A549 (cell line): ENCODE measurements at places on chromosomes 6 and 20. TPM values are rescaled to one million over a fixed set of nuclear protein-coding genes. Genes with fewer than 3 reads are reported as not detected.

- no peak for DNase-seq
Observed at GRCh38 chr6:4268171-4268570, 132.8 kb upstream of the ECI2 start.

TRIM10 gene
- polyA plus RNA-seq, result 0.03 TPM in 2 of 3 replicates, not detected in the other

GRCh38 chr20:51400051-51400926 lies 142.2 kb downstream of the NFATC2 start:
- DNase-seq, result no peak

GRCh38 chr20:59779656-59780380 lies 153.6 kb downstream of the SYCP2 start:
- DNase-seq, result no peak

GRCh38 chr6:30100154-30100553 lies 12.7 kb downstream of the TRIM31 start:
- DNase-seq, result no peak

BPIFB4 gene
- not detected in 3 replicates for polyA plus RNA-seq

GRCh38 chr6:15287670-15288375 lies 42.0 kb downstream of the JARID2 start:
- no peak for DNase-seq

- DNase-seq, result no peak
Observed at GRCh38 chr20:23412026-23412425, 9.3 kb downstream of the NAPB start.

RSPO3 gene
- polyA plus RNA-seq, result 119 to 128 TPM (median 120 TPM) in 3 replicates

DNA sequence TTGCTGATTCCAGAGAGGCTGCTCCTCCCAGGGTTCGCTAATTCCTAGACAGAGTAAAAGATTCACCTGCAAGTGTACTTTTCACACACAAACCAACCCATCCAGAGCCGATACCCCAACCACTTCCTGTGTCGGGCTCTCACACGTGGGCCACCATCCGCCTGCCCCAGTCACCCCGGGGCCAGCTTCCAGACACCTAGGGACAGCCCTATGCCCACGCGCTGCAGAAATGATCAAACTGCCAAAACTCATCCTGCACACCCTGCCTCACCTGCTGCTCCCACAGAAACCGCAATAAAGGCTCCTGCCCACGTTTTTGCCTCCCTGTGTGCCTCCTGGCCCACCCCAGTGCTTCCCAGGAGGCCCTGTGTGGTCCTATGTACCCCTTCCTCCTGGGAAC lies 59.5 kb downstream of the PSMG4 start:
- no peak for DNase-seq

RSPH9 gene
- 0.09 to 0.17 TPM (median 0.14 TPM) in 3 replicates for polyA plus RNA-seq

TSBP1 gene
- polyA plus RNA-seq, result not detected in 3 replicates

DNA sequence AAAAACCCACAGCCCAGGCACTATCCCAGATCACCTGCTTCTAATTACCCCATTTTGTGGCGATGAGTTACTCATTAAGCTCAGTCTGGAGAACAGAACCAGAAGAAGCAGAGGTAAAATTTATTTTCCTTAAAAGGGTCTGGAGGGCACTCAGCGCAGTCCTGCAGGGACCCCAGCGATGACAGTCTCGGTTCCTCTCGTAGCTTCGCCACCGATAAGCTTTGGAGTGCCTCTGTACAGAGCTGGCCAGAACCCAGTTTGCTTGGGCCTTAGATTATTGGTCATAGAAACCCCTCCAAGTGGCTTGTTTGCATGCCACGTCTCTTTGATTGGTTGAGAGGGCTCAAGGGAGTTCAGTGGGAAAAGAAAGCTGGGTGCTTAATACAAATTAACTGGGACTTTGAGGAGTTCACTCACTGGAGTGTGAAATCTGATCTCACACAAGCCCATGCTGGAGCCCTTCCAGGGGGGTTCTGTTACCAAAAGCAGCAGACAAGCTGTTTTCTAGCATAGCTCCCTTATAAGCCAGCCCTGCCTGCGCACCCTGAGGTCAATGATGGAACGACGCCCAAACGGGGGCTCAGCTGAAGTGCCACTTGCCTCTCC lies 158.5 kb upstream of the ARID1B start:
- DNase-seq, result no peak

DNA sequence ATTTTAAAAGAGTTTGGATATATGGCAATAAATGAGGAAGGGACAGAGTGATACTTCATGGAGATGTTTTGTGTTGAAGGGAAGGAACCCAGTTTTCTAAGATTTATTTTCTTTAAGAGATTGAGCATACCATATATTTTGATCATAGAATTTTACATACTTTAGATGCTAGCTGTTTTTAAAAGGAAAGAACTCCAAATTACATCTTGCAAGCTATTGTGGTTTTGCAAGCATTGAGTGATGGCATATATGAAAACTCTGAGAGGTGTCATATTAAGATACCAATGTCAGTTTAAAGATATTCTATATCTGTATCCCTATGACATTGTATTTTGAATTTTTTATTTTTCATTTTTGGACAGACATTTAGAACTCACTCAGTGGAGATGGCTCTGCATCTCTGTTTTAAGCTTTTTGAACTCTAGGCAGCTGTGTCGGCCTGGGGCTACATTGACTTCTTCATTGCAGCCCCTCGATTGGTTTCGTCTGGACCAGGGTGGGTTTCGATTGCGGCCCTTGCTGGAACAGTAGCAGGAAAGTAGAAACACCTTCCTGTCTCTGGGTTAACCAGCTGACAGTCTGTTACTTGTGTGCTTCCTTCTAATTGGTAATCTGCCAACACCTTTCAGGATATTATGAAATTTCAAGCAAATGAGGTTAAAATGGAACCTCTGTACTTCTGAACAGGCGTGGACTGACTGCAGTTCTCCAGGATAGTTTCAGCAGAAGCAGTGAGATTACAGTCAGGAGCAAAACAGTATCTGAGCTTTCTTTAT lies 14.0 kb downstream of the IGF2R start:
- DNase-seq, result no peak

FAM209B gene
- 0.20 to 0.70 TPM (median 0.46 TPM) in 3 replicates for polyA plus RNA-seq

GRCh38 chr6:113642714-113643406 lies 214.3 kb upstream of the MARCKS start:
- DNase-seq, result peak; percentile 90
